Esophagus muscularis mucosa (tissue), 4 donors: ENCODE measurements at places on chromosomes 12 and 14. TPM values are rescaled to one million over a fixed set of nuclear protein-coding genes. Genes with fewer than 3 reads are reported as not detected.

DNA sequence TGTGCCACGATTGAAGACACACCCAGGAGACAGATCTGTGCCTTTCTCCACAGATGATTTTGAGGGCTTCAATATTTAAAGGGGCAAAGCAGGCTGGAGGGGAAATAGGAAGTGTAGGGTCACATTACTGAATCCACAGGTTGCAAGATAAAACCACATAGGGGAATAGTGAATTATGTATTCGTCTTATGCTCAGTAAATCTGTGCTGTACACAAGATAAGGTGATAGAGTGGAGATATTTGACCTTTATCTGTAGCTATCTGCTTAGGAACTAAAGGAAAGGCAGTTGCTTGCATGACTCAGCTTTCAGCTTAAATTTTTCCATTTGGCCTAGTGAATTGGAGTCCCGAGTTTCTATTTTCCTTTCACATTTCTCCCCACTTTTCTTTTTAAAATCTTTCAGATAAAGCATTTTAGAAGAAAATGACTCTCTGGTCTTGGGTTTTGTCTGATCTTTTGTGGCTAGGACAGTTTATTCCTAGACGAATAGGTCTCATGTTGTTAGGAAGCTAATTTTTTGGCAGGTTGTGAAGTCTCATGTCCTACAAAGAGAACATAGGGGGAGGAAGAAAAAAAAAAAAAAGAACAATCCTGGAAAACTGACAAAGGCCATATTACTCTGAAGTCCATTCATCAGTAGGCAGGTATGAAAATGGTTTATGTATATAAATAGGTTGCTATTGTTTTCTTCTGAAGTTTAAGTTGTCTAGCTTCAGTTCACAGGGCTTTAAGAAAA is 55.4 kb downstream of the FBXO33 start:
- no peak for DNase-seq
- no peaks in the 10 kb centered on the region for H3K36me3 ChIP-seq
- no peaks in the 10 kb centered on the region for H3K27me3 ChIP-seq

The KRT82 gene
- not detected for total RNA-seq

The ANO2 gene
- 17.9 TPM for total RNA-seq

The PPM1H gene
- 1.6 TPM for total RNA-seq
